ENCODE measurements at places on chromosomes 13 and 19. TPM values are rescaled to one million over a fixed set of nuclear protein-coding genes. Genes with fewer than 3 reads are reported as not detected.
A peak's percentile ranks its signal among the peaks of the same experiment; 100 is the strongest.

DNA sequence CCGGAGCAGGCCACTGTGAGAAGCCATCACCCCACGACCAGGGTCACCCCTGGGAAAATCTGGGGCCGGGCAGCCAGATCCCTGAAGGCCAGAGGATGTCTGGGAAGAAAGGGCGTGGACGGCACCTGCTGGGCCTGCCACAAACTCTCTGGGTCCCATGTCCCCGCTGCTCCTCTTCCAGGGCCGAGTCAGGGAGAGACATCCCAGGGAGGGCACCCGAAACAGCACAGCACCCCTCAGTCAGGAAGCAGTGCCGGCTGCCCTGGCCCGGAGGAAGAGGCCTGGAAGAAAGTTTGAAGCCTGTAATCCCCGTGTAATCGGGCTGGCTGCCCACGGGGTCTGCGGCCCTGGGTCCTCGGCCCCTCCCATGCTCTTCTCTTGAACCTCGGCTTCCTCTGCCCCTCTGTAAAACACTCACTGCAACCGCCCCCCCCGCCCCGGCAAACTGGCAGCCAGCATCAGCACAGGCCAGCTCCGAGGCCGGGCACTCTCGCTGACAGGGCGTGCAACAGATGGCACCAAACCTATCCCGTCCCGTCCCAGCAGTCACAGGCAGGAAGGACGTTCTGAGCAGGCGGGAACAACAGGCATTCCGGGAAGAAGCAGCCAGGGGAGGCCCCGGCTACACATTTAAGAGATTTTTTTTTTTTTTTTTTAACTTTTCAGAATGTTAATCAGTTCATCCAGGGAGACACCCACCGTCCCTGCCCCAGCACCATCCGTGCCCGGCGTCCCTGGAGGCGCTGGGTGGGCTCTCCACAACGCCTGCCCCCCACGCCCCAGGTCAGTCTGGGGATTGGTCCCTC, 1.5 kb downstream of the SBNO2 start:
- DNase-seq = no peak

DNA sequence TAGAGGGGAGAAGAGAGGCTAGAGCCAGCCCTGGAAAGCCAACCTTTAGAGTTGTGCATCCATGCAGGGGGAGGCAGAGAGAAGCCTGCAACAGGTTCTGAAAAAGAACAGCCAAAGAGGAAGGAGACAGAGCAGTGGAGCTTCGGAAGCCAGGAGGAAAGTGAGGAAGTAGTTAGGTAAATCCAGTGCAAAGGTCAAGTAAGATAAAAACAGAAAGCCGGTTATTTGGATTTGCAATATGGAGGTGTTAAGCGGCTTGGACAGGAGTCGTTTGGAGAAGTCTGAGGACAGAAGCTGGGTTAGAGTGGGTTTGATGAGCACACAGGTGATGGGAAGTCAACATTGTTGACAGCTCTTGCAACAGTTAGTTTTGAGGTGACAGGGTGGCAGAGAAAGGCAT, 53.5 kb upstream of the FLT1 start:
- DNase-seq = no peak

GRCh38 chr19:10346509-10346908, 7.1 kb upstream of the ICAM3 start:
- DNase-seq = no peak

DNA sequence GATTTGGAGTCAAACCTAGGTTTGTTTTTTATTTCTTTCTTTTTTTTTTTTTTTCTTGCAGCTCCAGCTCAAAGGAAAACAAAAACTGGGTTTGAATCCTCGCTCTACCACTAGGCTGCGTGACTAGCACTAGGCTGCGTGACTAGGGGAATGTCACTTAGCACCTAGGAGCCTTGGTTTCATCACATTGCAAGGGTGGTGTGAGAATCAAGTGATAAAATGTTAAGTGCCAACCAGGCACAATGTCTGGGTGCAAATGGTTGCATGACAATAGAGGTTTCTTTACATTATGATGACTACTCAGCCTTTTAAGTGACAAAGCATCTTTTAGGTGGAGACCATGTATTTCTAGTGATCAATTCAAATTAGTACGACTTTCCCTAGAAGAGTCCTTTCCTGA, 27.9 kb downstream of the RCBTB2 start:
- no peak for DNase-seq

DNA sequence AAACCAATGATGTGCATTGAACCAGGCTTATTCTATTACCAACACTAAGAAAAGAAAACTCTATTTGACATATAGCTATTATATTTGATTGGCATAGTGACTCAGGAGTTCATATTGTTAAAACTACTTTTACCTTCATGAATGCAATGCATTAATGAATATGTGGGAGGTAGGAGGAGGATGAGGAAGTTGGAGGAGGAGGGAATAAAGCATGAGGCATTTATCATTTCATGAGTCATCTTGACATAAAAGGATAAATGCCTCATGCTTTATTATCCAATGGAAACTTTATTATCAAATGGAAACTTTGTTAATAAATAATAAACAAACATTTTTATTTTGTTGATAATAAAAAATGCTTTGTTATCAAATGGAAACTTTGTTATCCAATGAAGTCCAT, 116.5 kb downstream of the SPRY2 start:
- DNase-seq = no peak

DNA sequence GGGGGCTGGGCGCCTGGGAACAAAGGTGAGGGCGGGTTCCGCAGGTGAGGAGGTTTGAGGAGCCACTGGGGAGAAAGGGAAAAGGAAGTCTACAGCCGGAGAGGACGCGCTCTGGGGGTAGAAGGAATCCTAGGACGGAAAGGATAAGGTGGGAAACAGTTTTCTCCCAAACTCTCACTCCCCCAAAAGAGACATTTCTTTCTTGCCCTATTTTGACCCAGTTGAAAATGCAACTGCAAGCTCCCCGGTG, 651 bp upstream of the POLR1D start:
- DNase-seq = no peak

- DNase-seq = no peak
Measured at GRCh38 chr13:39895254-39895653, 239.8 kb downstream of the COG6 start.

DNA sequence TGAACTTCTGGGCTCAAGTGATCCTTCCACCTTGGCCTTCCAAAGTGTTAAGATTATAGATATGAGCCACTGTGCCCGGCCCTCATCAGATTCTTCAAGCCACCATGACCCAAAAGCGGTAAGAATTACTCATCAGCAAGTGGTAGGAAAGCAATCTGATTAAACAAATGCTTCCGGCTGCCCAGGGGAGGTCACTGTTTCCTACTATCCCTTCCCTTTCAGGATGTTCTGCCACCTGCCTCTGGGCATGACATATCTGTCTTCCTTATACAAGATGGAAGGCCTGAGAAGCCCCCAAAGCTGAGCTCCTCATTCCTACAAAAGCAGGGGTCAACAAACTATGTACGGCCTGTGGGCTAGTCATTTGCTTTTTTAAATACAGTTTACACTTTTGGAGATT, 7.0 kb downstream of the ABHD8 start:
- DNase-seq = no peak

DNA sequence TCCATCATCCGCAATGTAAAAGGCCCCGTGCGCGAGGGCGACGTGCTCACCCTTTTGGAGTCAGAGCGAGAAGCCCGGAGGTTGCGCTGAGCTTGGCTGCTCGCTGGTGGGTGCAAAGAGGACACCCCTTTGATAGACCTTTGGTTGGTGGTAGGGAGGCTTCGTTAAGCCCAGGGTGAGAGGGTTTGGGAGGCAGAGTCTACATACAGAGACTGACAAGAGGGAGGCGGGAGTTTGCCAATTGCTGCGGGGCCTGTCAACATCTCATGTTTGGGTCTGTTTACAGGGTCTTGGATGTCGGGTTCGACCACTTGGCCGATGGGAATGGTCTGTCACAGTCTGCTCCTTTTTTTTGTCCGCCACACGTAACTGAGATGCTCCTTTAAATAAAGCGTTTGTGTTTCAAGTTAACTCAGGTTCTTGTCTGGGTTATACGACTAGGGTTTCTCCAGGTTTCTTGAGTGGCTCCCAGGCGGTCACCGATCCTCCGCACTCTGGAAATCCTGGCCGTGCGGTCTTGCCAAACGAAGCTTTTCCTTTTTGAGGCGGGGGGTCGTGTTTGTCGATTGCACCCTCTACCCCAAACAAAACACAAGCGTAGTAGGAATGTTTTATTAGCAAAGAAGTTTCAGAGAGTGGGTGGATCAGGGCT, 816 bp downstream of the RPS28 start:
- no peak for DNase-seq

GRCh38 chr19:2300533-2300932, 7.4 kb downstream of the LINGO3 start:
- no peak for DNase-seq

DNA sequence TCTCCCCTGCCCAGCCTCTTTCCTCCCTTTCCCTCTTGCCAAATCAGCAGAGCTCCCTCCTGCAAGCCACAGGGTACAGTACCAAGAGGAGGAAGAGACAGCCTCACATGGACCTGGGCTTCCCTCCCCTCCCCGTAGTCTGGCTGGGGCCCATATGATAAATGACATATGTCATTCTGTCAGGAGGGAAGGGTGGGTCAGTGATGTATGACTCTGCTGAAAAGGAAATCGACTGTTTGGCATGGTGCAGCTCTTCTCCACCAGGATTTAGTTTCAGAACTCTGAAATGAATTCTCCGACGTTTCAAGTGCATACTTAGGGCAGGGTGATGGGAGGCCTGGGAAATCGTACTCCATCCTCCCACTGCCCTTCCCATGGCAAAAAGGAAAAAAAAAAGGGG, 9.8 kb downstream of the TSHZ3 start:
- no peak for DNase-seq

GRCh38 chr13:44050450-44051063, 170.9 kb downstream of the LACC1 start:
- DNase-seq = no peak

- DNase-seq = peak; percentile 32
Measured at GRCh38 chr19:9431475-9431874, 3.9 kb downstream of the ZNF266 start.

DNA sequence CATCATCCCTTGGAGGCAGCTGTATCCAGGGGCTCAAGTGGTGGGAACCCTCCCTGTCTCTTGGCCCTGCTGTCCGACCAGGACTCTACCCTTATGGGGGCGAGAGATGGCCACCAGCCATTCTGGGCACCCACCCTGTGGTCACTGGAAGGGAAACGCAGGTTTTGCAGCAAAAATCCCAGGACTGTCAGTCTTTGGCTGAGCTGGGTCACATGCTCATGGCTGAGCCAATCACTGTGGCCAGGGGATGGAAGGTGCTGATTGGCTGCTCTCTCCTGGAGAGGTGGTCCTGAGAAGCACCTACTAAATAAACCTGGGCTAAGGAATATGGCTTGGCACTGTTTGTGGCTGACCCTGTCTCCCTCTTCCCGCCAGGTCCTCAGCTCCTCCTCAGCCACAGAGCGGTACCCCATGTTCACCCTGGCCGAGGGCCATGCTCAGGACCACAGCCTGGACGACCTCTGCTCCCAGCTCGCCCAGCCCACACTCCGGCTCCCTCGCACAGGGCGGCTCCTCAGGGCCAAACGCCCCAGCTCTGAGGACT, 8.9 kb downstream of the ATG4D start:
- no peak for DNase-seq

DNA sequence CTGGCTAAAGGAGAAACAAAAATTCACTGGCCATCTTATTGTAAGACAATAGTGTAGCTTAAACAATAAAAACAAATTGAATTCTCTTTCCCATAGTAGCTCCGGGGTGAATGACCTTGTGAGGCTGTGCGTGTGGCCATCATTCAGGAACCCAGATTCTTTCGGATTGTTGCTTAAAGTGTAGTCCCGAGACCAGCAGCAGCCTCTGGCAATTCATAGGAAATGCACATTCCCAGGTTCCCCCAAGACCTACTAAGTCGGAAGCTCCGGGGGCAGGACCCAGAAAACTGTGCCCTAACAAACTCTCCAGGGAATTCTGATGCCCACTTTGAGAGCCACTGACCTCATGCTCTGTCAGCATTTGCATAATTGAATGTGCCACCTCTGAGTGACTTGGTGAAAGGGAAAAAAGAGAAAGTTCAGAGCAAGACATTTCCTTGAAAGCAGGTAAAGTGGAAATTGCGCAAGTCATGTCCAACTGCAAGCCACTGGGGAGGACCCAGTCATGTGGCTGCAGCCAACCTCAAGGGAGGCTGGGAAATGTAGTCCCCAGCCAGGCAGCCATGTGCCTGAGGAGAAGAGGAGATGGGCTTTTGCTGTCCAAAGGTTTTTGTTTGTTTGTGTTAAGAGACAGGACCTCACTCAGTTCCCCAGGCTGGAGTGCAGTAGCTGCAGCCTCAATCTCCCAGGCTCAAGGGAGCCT, 50.7 kb upstream of the PNMA8B start:
- DNase-seq = no peak

GRCh38 chr19:2089001-2089711, 7.0 kb downstream of the MOB3A start:
- DNase-seq = no peak

The SIGLEC12 gene
- total RNA-seq = not detected

The HPN gene
- 0.46 TPM for total RNA-seq

All from T-cell (primary cell).